ENCODE measurements at places on chromosomes 5 and 9.

DNA sequence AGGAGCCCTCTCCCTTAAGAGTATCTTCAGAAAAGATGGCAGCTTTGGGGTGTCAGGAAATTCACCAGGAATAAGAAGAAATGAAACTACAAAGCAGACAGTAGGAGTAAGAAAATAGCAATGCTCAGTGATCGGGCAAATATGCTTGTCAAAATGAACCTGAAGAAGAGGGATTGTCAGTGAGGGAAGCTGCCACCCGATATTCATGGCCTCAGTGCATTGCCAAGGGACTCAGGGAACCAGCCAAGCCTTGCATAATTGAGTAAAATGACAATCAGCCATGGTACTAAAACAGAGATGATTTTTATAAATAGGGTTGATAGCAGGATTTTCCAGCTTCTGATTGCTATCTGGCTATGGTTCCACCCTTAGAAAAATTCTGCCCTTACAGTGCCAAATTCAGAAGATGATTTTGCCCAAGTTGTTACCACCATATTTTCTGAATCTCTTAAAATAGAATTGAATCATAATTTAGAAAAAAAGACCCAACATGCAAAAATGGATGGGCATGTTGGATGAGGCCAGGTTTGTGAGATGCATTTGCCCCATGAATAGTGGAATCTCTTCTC lies 274.0 kb downstream of the NTRK2 start:
- no peak for DNase-seq

GRCh38 chr9:76996700-76997099 lies 22.8 kb upstream of the FOXB2 start:
- DNase-seq = no peak

DNA sequence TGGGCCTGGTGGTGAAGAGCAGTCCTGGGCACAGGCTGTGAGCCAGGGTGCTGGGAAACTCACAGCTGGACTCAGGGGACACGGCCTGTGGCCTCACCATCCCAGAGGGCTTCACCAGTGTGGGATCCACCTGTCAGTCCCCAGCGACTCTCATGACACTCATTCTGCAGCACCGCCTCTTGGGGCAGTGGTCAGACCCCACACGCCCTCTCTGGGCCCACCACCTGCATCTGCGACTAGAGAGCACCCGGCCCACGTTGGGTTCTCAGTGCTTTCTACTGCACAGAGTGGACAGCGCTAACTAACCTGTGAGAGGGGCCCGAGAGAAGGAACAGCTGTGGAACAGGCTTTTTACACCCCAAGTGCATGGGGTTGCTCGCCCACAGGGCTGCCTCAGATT lies 45.8 kb upstream of the GARNL3 start:
- DNase-seq = peak; percentile 18

GRCh38 chr5:180026320-180026719 lies 45.2 kb downstream of the RNF130 start:
- DNase-seq = no peak

DNA sequence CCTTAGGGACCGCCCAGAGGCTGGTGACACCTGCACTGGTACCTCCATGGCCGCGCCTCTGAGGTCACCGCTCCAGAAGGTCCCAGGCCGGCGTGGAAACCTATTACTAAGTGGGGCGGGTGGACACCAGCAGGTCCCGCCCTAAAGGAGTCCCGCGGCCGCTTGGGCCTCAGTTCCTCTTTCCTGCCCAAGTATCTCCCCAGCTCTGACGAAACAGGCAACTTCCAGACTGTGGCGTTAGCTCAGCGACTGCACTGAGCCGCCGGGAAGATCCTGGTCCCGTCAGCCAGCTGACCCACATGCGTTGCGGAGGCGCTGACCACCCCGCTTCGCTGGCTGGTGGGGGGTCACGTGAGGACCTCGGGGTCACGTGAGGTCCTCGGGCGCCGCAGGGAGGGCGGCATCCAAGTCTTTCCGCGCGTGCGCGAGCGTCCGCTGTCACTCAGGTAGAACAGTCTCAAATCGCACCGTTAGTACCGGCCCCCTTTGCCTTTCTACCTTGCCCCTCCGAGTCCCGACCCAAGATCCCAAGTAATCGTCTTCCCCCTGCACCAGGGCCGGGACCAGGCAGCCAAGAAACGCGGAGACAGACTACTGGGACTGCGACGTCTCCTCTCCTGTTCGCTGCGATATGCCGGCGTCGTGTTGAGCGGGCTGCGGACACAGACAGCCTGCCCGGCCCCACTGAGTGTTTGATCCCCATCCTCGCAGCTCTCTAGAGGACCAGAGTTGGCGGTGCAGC lies 53.7 kb upstream of the KDM4C start:
- peak; percentile 80 for DNase-seq

DNA sequence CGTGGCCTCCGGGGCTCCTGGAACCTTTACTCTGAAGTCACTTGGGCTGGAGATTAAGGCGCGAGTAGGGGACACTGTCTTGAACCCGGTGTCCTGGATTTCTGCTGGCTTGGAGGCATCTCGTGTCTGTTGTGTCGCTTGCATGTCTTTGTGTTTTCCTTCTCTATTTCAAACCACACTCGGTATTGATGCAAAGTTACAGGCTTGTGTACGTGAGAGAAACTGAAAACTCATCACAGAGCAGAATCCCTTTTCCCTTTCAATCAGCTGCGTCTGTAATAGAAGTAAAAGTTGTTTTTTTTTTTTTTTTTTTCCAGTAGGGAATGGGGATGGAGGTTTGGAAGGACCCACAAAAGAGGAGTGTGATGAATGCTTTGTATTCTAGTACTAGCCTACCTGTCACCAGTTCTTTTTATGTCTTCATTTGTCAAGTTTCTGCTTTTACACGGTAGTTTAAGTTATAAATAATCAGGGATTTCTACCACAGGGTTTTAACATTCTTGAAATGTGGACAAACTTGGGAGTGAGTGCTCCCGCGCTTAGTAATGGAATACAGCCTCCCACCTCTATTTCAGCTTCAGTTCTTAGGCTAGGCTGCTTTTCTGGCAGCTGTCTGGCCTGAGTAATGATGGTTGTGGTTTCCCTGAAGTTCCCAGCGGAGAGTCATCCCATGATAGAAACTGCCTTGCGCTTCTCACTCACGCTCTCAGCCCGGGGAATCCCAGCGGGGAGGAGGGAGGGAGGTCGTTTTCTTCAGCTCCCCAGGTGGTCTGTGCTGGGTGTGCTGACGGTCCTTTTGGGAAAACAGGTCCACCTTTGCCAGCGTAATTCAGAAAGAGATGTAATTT lies 763 bp downstream of the TJP2 start:
- DNase-seq = peak; percentile 57

- DNase-seq = no peak
These were observed 8.0 kb downstream of the NDUFS4 start for GRCh38 chr5:53568401-53568800.

DNA sequence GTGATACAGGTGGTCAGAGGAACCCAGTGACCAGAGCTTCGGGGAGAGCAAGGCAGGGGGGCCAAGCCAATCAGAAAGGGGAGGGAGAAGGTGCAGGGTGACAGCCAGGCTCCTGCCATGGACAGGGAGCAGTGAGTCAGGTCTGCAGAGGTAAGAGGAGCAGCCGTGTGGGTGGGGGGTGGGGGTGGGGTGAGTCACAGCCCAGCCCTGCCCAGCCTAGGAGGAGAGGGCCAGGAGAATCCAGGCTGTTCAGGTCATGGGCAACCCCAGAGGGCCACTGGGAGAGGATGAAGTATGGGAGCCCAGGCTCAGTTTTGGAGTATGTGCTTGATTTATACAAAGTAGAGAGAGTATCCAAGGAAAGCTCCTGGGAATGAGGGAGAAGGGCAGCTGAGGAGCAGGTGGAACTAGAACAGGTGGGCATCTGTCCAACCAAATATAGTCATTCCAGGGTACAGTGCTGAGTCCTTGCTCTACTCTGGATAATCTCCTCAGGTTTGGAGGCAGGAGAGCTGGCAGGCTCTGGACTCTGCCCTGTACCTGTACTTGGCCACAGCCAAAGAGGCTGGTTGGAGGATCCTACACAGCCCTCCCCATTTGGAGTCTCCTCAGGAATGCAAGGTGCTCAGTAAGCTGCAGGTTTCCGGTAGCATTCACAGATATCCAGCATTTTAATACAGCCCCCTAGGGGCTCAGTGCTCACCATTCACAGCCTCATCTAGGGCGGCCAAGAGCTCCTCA lies 1.6 kb downstream of the HBEGF start:
- no peak for DNase-seq

- peak; percentile 63 for DNase-seq
These were observed 388 bp downstream of the ANKS6 start for GRCh38 chr9:98795970-98796363.

- DNase-seq = no peak
These were observed 5.8 kb downstream of the GRHPR start for GRCh38 chr9:37428345-37428744.

GRCh38 chr9:126503333-126504085 lies 110.2 kb upstream of the LMX1B start:
- DNase-seq = no peak

GRCh38 chr5:93809430-93809829 lies 68.0 kb upstream of the POU5F2 start:
- DNase-seq = no peak

DNA sequence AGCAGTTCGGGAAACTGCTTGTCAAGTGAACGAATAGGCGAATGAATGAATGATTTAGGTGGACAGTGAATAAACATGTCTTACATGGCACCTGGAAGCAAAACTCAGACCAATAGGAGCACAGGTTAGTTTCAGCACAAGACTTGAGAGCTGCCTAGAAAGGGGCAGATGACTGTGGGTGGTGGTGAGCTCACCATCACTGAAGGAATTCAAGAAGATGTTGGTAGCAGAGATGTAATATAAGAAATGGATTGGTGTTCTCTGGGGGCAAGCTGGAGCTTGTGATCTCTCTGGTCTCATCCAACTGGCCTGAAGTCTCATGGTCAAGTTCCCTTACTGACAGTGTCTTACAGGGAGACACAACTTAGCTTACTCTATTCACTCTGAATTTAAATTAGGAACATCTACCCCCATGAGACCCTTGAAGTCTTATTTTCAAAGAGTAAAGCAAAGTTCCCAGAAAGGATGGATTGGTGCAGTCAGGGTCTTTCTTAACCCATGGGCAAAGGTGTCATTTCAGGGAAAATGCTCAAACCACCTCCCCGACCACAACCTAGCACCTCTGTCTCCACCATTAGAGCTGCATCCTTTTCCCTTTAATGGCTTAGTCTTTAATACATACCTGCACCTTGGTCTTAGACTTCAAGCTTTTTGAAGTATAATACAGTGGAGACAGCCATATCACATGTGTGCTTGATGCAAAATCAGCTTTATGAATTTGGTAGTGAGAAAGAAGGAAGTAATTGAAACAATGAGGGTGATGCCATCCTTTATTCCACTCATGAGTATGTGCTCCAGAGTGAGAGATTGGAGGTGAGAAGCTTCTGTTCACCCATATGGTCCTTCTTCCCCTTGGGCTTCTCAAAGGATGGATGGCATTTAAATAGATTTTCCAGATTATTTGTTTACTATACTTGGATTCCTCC lies 5.1 kb downstream of the LCP2 start:
- no peak for DNase-seq

- DNase-seq = no peak
These were observed 391 bp upstream of the NRG2 start for GRCh38 chr5:140043508-140043872.

DNA sequence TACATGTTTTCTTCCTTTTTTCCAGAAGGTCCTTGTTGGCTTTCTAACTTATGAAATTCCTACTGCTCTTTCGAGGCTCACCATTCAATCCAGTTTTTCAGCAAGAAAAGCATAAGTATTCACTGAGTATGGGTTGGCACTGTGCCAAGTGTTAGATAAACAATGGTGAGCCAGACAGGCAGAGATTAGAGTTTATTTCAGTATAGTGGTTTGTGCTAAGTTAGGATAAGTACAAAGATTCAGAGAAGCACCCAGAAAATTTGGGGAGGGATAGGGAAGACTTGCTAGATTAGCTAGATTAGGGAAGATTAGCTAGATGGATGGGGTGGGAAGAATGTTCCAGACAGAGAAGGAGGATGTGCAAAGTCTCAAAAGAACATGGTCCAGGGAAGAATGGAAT lies 122.9 kb downstream of the OXCT1 start:
- DNase-seq = no peak

DNA sequence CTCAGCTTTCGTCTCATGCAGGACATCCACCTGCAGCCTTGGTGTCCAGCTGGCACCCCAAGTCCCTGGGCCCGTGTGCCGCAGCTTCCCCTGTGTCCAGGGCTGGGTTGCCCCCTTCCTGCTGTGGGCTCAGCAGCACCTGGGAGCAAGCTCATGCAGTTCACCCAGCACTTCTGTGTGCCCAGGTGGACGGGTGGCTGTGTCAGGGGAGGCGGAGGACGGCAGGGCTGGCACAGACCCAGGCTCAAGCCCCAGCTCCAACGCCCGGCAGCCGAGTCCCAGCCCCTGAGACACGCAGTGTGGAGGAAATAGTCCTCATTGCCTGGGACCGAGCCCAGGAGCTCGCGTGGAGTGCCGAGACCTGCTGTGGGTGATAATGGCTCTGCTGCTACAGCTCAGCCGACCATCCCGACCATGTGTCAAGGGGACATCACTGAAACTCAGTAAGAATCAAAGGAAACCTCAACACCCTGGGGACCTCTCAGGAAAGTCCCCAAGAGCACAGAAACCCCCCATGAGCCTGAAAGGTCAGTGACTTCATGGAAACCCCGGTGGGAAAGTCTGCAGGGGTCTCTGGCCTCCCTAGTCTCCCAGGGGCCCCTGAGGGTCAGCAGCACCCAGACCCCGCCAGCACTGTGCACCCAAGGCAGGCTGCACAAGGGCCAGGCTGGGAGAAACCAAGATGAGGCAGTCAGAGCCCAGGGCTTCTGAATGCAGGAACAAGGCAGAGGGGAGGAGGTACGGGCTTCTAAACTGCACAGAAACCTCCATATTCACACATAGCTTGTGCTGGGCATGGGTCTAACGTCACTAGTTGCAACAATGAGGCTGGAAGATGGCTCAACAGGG lies 38.8 kb downstream of the LPCAT1 start:
- DNase-seq = no peak
